ENCODE measurements at places on chromosomes 2 and 18.

GRCh38 chr2:112713926-112714325, 6.9 kb upstream of the NT5DC4 start:
- no peak for DNase-seq

- DNase-seq: peak; percentile 32
These were observed 120.0 kb downstream of the AQP4 start for GRCh38 chr18:26745288-26746181.

DNA sequence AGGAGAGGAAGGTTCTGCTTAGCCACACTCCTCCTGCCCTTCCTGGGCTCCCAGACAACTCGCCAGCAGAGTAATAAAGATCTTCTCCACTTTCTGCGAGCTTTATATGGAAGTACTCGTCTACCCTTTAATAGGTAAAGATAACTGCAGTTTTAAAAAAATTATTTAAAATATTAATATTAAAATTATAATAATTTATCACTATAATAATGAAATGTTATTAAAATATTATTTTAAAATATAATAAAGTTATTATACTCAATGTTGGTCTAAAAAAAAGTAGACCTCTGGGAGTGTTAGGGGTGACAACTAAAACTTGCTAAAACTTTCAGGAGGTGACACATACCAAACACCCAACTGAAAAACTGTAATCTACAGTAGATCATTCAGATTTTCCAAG, 81.5 kb downstream of the RBM43 start:
- no peak for DNase-seq

GRCh38 chr2:173955867-173956266, 9.3 kb downstream of the SP3 start:
- no peak for DNase-seq

- no peak for DNase-seq
These were observed 17.0 kb downstream of the SNED1 start for GRCh38 chr2:241015439-241015838.

GRCh38 chr2:234730066-234730640, 221.7 kb upstream of the SH3BP4 start:
- no peak for DNase-seq

- DNase-seq: no peak
These were observed 201.9 kb downstream of the CLIP4 start for GRCh38 chr2:29317077-29317517.

GRCh38 chr18:51107598-51108305, 77.7 kb downstream of the SMAD4 start:
- DNase-seq: no peak

- DNase-seq: peak; percentile 98
These were observed 2.1 kb upstream of the PCBP1 start for GRCh38 chr2:70084973-70085710.

DNA sequence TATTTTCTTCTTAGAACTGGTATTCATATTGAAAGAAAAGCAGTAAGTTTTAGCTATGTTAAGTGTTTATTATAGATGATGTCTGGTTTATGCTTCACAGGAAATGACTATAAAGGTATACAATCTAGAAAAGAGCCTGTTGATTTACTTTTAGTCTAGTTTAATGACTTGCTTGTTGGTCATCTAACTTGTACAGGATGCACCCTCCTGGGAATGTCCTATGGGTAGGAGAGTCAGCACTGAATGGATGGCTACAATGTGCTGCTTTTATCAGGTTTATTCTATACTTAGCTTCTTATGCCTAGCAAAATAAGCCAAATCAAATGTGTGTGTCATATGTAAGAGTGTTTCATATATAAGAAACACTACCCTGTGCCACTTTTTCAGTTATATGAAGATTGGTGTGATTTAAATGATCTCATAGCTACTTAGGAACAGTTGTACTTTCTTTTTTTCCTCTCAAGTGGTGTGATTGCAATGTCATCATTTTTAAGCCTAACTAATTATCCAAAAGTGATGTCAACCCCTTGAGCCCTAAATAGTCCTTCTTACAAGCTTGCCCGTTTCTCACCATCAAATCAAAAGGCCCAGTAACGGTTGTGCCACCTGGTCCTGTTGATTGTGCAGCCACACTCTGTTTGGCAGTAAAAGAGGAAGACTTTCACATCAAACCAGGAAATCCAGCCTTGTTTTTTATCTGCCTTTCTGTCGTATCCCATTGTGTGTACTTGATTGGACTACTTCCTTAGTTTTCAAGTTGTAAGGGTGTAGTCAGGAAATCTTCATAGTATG, 176.0 kb downstream of the DIS3L2 start:
- no peak for DNase-seq
